ENCODE measurements at places on chromosomes 12 and 14.

DNA sequence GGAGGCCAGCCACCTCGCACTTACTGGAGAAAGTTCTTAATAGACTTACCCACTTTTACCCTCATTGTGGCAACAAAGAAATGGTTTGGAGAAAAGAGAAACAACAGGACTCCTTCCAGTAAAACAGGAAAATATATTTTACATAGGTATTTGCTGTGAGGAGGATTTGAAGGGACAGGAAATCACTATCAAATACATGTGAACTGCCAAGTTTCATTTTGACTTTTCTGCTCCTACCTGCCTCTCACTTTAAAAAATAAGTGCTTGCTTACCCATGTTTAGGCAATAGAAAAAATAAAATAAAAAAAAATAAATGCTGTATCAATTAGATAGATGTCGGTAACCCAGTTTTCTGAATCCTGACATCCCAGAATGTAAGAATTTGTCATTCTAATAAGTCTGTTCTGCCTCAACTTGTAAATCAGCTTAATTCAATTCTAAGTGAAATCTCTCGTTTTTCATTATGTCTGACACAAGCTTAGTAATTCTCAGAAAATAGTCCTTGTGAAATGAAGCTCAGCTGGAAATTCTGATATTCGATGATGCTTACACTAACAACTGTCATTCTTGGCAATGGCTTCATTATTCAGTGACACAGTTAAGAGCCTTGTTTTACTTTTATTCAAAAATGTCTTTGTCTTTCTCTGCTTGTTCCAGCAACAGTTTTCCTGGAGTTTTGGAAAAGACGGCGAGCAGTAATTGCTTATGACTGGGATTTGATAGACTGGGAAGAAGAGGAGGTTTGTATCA is 131.3 kb downstream of the SLC5A8 start:
- peak; percentile 69 for DNase-seq

GRCh38 chr12:15356951-15357364 is 34.6 kb downstream of the PTPRO start:
- DNase-seq: no peak

GRCh38 chr12:30930641-30931040 is 4.1 kb downstream of the TSPAN11 start:
- no peak for DNase-seq

DNA sequence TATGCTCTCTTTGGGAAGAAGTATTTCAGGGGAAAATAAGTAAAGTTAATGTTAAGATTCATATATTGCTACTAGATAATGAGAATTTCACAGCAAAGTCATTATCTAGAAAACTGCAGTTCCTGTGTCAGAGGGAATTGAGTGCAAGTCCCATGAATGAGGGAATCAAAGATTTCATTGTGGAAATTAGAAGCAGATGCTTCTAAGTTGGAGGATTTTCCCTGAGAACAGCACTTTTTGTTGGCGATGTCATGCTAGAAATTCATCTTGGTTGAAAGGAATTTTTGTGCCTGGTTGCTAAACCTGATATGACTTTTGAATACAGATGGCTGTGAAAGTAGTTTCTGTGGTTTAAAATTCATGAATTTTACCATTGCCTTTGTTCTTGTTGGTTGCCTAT is 25.6 kb downstream of the FRMD6 start:
- peak; percentile 86 for DNase-seq

GRCh38 chr12:113184098-113184899 is 979 bp downstream of the DDX54 start:
- DNase-seq: no peak

- DNase-seq: no peak
These were observed 88.3 kb downstream of the GTF2A1 start for GRCh38 chr14:81132468-81132867.

Measured in pons (tissue), 1 donor.